ENCODE measurements at places on chromosomes 7 and 10.

DNA sequence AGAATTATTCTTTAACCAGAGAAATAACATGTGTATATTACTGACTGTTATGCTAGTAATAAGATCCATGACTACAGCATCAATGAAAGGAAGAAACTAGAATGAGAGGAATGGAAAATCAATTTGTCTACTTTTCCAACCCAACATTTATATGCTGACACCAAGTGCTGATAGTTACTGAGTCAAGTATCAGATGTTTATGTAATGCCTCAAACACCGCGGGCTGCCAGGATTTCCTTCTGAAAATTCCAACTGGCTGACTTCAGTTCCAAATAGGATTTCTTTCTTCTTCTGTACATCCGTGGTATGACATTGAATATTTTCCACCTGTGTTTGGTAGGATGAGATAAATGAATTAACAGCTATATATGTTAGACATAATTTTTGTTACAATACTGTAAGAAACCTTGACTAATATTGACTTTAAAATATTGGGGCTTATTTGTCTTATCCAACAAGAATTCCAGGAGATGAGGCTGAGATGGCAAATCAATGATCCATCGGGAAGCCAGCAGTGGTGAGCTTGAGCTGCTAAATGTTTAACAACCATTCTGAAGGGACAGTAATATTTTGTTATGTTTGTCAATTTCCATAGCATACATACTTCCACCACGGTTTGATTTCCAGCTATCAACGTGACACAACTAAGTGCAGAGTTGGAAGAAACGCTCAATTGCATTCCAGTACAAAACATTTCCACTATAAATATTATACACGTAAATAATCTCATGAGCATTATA, 435.2 kb upstream of the AUTS2 start:
- no peak for DNase-seq

DNA sequence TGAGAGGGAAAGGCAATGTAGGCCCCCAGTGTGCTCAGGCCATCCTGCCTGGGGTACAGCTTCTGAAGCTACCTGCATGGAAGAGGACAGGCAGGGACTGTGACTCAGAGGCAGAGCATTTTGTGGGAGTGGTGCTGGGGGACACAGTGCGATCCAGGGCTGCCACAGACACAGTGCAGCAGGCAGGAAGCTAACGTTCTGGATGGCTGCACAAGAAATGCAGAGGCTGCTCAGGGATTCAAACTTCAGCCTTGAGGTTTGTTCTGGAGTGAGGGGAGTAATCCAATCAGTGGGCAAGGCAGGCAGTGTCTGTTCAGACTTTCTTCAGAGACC, 648.0 kb upstream of the IGFBP3 start:
- DNase-seq = no peak

DNA sequence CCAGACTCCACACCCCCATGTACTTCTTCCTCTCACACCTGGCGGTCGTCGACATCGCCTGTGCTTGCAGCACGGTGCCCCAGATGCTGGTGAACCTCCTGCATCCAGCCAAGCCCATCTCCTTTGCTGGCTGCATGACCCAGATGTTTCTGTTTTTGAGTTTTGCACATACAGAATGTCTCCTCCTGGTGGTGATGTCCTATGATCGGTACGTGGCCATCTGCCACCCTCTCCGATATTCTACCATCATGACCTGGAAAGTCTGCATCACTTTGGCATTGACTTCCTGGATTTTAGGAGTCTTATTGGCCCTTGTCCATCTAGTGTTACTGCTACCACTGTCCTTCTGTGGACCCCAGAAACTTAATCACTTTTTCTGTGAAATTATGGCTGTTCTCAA, 4.8 kb downstream of the OR2A25 start:
- no peak for DNase-seq

DNA sequence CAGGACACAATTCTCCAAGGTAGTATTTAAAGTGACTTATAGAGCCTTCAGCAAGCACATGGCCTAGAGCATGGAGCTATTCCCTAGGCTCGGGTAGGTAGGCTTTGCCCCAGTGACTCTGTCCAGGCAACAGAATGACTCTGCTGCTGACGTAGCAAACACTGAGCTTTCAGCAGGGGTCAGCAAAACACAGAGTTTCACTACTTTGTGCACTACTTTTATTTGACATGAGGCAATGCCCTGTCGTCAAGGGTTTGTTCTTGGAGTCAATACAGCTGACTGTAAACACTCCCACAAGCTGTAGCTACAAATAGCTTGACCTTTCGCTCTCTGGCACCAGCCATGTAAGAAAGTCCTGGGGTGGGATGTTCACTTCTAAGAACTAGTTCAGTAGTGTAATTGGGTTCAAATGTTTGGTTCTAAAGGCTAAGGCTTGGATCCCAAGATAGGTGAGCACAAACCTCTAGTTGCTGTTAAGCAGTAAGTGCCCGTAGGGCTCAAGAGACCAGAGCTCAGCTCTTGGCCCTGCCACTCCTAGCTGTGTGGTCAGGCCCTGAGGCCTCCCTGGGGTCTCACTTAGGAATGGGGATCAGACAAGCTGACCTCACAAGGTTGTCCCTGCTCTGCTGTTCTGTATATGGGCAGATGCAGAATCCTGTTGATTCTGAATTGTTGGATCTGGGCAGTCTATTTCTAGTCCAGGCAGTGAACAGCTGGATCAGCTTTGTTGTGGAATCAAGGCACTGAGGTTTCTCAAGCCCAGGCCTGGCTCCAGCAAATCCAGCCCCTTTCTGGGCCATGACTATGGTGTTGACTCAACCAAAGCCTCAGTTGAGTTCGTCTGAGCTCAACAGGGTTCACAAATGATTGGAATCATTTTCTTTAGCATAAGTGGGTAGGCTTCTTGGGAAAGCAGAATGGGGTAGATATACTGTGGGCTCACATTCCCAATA, 10.7 kb downstream of the NODAL start:
- no peak for DNase-seq

- DNase-seq = no peak
Measured at GRCh38 chr10:79081353-79082034, 12.7 kb downstream of the ZMIZ1 start.

DNA sequence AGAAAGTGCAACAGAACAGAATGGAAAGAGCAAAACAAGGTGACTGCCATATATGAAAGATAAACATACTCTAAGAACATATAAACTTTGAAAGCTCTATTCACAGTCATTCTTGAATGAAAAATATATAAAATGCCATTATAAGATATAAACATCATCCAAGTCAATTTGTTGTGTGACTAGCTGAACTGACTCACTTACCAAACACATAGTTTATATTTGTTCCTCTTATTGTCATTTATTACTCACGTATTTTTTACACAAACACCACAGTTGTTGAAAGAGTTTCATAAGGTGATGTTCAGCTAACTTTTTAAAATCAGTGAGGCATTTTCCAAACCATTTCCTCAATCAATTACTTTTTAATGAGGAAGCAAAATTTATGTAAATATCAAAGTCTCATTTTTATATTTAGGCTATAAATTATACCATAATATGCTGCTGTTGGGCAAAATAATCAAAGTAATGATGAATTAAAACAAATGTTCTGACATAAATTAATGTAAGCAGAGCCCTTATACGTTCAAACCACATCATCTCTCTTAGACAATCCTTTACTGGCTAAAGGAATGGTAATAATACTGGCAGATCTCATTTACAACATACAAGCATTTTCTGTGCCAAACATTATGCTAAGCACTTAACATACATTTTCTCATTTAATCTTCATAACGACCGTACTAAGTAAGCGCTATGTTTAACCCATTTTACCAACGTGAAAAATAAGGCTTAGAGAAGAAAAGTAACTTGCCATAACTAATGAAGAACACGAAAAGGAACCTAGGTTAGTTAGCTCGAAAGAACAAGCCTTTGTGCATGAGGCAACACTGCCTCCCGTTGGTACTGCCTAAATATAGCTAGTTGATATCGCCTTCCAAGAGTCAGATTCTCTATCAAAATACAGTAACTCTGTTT, 7.3 kb downstream of the LRRN3 start:
- DNase-seq = peak; percentile 28

DNA sequence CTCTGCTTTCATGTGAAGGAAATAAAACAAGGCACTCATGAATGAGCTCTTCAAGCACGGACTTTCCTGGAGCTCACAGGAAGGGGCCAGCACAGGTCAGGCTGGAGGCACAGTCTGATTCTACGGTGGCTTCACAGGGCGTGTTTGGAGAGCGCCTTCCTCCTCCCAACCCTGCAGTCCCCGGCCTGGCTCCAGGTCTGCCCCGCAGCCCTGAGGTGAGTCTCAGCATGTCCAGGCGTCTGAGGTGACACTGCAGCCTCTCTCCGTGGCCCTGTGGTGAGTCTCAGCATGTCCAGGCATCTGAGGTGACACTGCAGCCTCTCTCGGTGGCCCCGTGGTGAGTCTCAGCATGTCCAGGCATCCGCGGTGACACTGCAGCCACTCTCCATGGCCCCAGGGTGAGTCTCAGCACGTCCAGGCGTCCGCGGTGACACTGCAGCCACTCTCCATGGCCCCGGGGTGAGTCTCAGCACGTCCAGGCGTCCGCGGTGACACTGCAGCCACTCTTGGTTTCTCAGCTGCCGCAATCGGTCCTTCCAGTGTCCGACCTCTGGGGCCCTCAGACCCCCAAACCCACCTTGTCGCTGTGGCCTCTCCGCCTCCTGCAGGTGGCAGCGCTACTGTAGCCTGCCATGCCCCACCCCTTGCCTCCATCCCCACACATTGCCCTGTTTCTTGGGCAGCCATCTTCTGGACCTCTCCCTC, 381.7 kb downstream of the DNAJB6 start:
- DNase-seq = no peak

DNA sequence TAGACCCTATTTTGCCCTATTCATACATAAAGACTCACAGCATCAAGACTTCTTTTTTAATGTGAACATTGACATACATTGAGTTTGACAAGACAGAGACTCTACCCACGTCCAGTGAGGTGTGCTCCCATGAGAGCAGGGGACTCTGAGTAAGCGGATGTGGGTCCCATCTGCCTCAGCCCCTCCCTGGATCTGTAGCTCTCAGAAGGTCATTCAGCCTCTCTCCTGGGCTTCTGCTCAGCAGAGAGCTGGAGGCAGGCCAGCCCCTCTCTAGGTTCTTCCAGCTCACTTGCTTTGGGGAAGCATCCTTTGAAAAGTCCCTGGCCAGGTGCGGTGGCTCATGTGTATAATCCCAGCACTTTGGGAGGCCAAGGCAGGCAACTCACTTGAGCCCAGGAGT, 146.9 kb upstream of the ZMIZ1 start:
- DNase-seq = no peak

- DNase-seq = no peak
Measured at GRCh38 chr10:132551808-132552130, 14.2 kb downstream of the INPP5A start.

DNA sequence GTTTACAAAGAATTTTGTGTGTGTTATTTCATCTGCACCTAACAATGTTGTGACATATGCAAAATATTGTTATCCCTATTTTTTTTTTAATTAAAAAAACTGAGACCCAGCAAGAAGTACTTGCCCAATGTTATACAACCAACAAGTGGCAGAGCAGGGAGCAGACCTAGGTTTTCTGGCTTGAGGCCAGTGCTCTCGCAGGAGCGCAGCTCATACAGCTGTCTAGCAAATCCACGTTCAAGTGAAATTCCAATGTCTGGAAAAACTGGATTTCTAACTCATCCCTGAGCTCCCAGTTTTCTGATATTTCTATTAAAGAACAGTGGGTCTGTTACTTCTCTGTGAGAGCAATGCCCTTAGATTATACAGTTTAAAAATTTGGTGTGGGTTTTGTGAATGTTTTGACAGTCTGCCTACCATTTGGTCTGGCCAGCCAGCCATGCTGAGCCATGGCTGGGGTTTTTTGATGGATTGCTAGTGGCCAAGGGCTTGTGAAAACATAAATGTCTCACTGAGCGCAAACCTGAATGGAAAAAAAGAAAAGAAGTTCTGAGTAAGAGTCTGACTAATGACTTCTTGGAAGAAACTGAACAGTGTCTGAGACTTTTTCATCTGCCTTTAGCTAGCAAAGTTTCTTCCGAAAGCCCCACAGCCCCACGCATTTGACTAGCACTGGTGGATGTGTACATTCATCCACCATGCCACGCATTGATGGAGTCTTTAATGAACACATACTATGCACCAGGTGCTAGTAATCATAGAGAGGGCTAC, 15.4 kb upstream of the PRF1 start:
- no peak for DNase-seq

DNA sequence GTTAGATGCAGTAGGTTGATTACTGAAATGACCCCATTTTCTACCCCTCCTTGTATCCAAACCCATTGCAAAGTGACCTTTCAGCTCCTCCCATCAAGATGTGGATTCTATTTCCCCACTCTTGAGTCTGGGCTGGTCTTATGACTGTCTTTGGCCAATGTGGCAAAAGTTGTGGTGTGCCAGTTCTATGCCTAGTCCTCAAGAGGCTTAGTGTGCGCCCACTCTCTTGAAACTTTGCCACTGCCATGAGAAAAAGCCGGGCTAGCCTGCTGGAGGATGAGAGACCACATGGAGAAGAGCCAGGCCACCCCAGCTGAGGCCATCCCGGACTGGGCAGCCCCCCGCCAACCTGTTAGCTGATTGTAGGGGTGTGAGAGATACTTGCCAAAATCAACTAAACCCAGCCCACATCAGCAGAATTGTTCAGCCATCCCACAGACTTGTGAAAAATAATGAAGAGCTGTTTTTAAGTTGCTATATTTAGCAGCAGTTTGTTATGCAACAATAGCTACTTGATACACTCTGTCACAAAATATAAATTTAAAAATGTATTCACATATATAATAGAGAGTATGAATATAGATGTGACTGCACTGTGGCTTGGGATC, 131.0 kb upstream of the PALS2 start:
- no peak for DNase-seq

- no peak for DNase-seq
Measured at GRCh38 chr10:1292611-1293031, 236.4 kb downstream of the WDR37 start.

GRCh38 chr10:49298983-49299815, at the start of gene C10orf71:
Gene C10orf71 (plus strand): TSS chr10:49299170. CDS start chr10:49322546, 23,376 bp downstream.
- DNase-seq = no peak

- no peak for DNase-seq
Measured at GRCh38 chr10:62665771-62666170, 138.7 kb upstream of the ADO start.

DNA sequence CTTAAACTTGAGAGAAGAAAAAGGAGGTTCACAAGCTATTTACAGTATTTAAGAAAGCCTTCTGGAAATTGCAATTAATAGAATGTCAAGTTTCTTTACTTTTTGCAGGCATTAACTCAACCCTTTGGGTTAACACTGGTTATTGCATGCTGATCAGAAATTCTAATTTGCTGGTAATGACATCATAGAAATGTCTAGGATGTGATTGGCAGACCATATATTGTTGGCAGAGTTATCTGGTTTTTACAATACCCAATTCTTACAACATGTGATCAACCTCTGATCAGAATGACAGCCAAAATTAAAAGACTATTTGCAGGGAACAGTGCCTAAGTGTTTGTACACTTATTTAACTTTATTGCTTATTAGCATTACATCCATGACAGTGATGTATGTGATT, 1.6 kb upstream of the CASD1 start:
- DNase-seq = no peak

GRCh38 chr10:114920459-114920858, 17.5 kb upstream of the TRUB1 start:
- DNase-seq = no peak

DNA sequence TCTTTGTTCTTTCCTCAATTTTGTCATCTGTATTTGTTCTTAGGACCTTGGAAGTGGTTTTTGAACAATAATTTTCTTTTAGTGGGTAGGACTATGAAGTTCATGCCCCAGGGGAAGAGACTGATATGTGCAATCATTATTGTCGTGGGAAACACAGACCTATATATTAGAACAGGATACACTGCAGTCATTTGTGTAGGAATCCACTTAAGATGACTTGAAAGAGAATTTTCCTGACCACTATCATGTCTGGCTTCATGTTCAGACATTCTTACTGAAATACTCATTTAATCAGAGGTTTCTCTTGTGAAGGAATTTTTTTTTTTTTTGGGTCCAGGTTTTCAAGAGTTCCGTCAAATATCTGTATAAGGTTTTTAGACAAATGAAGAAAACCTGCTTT, 163.6 kb downstream of the SUGCT start:
- no peak for DNase-seq
